CD4-positive, alpha-beta T cell treated with Interleukin-2 at 100 ng/mL for 4 hours (primary cell): ENCODE measurements at places on chromosomes 7 and 10.

DNA sequence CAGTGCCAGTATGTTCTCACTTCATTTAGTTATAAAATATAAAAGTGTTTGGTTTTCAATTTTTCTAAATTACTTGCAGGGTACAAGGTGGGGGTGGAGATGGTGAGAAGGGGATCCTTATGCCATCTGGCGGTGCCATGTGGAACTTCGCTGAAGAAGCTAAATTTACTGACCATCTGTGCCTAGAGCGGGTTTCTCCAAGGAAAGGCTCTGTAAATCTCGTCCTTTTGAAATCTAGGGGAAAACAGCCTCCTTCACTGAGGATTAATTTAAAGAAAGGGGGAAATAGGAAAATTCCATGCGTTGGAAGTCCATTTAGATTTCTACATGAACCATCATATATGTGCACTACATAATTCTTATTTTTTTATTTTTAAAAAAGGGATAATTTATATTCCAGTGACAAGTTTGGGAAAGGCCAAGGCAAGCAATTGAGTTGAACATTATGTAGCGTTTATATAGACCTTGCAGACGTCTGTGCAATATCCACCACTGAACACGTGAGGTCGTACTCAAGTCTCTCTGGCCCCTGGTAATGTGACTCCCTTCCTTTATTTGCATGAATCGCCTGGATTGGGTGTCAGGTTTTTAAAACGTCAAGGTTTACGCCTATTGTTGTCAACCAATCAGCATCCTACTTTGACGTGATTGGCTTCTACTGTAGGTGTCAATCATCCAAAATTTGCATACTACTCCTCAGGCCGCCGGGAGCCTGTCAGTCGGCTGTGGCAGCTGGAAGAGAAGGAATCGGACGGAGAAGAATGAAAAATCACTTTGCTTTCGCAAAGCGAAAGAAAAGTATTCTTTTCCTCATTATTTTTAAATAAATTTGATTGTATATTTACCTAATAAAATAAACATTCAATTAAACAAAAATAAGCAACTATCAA, 297.1 kb upstream of the NFE2L3 start:
- DNase-seq = peak; percentile 19

- DNase-seq = no peak
These were observed 37.4 kb upstream of the ARL4A start for GRCh38 chr7:12650080-12650479.

GRCh38 chr7:12031638-12032037, 179.5 kb upstream of the TMEM106B start:
- DNase-seq = no peak

DNA sequence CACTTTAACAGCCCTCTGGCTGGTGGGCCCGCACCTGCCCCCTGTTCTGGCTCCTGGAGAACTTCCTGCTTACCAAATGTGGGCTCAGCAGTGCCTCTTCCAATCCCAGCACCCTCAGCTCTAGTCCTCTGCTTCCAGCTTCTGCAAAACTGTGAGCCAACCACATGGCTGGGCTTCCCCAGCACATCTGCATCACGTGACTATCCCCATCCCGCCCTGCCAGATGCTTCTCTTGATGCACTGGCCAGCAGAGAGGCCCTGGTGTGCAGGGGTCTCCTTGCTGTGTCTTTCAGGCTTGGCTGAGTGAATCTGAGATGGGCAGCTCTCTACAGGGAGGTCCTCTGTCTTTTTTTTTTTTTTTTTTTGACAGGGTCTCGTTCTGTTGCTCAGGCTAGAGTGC, 43.8 kb upstream of the DMBT1 start:
- no peak for DNase-seq

- DNase-seq = no peak
These were observed 75.0 kb downstream of the VPS50 start for GRCh38 chr7:93307131-93307660.

- DNase-seq = peak; percentile 56
These were observed 170.4 kb downstream of the SNX13 start for GRCh38 chr7:17769918-17770317.

DNA sequence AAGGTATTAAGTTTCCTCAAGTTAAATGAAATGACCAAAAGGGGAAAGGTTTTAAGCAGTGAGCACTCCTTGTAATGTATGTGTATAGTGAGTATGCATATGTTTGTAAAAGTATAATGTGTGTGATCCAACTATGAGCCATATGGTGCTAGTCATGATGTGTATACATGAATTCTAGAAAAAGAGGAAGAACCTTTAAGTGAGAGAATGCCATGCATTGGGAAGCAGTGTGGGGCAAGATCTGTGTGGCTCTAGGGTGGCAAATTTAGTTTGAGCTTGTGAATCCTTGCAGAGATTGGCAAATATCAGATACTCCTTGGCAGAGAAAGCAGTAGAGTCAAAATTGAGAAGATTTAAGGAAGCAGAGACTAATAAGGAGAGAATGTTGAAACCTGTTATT, 435.0 kb downstream of the AUTS2 start:
- no peak for DNase-seq

GRCh38 chr7:13416071-13416470, 573.4 kb downstream of the ETV1 start:
- no peak for DNase-seq

GRCh38 chr7:98251231-98251600, 816 bp downstream of the TECPR1 start:
- peak; percentile 59 for DNase-seq

- DNase-seq = no peak
These were observed 621.0 kb downstream of the PARD3 start for GRCh38 chr10:34193931-34194626.

- no peak for DNase-seq
These were observed 98.6 kb downstream of the ARID5B start for GRCh38 chr10:62000037-62000603.

DNA sequence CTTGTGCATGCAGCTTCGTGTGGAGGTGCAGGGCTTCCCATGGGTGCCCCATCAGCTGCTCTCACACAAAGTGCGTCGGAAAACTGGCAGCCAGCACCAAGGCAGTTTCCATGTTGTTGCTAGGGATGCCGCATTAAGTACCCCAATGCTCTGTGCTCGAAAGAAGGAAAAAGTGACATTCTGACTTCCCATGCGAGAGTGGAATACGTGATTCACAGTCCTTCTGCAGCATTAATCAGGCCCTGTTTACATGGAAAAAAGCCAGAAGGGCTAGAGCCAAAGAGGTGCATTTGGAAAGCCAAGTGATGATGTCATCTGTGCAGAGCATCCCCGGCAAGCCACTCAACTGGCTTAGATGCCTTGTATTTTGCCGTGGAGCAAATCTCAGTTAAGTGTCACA, 258.3 kb downstream of the GATA3 start:
- DNase-seq = no peak

DNA sequence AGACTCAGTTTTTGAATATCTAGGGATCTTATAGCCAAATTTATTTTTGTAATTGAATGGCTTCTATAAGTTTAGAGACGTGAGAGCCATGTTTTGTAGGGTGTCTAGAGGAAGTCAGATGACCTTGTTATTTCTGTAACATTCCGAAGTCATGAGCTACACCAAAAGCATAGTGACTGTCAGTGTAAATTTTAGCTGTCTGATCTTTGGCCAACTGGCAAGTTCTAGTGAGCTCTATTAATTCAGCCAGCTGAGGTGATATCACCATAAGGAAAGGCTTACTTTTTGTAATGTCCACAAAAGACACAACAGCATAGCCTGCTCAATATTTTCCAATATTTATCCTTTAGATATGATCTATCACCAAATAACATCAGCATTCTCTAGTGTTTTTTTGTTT, 9.9 kb upstream of the NT5C3A start:
- no peak for DNase-seq

- DNase-seq = no peak
These were observed 211.2 kb downstream of the CACNB2 start for GRCh38 chr10:18351421-18351820.

GRCh38 chr7:121282129-121282528, 46.7 kb upstream of the WNT16 start:
- no peak for DNase-seq

DNA sequence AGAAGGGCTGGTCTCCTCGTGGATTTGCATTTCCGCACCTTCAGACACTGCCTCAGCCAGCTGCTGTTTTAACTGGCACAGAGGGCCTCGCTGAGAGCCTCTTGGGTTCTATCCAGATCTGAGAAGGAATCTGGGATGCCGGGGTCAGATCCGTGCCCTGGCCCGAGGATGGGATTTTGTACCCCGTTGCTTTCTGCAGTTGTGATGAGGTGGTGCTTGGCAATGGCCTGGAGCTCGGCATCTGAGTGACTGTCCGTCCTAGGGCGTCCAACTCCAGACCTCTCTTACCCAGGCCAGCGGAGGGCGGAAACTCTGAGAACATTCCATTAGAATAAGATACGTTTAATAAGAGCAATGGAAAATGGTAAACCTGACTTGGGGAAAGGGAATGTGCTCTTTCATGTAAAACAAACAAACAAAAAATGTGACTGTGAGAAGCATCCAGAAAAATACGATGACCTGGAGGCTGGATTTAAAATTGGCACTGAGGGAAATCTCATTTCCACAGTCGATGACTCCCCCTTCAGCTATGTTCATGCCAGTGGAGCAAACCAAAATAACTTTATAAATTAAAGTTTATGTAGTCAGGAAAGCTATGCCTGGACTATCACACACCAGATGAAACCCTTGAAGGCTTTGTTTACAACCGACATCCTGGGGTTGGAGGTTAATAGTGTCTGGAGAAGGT, 39.6 kb downstream of the GRK5 start:
- no peak for DNase-seq

DNA sequence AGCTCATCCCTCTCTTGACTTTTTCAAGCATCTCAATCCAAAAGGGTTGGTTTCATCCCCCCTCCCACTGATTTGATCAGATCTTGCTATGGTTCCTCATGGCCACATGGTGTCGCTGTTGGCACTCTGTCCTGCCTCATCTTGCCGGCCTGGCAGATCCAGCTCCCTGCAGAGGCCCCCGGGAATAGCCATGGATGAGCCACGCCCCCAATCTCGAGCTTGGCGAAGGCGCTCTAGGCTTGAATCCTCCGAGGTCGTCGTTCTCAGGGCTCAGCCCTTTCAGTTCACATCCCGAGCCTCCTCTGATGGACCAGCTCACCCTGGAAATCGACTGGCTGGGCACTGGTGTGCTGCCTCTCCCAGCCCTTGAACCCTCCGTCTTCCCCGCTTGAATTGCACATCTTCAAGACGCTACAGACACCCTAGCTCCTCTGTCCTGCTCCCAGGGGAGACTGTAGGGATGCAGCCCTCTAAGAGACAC, 628.7 kb downstream of the TYW1 start:
- DNase-seq = no peak

- no peak for DNase-seq
These were observed 46.7 kb upstream of the PLCE1 start for GRCh38 chr10:93947055-93947454.
